ENCODE measurements at places on chromosomes 6 and 20.

DNA sequence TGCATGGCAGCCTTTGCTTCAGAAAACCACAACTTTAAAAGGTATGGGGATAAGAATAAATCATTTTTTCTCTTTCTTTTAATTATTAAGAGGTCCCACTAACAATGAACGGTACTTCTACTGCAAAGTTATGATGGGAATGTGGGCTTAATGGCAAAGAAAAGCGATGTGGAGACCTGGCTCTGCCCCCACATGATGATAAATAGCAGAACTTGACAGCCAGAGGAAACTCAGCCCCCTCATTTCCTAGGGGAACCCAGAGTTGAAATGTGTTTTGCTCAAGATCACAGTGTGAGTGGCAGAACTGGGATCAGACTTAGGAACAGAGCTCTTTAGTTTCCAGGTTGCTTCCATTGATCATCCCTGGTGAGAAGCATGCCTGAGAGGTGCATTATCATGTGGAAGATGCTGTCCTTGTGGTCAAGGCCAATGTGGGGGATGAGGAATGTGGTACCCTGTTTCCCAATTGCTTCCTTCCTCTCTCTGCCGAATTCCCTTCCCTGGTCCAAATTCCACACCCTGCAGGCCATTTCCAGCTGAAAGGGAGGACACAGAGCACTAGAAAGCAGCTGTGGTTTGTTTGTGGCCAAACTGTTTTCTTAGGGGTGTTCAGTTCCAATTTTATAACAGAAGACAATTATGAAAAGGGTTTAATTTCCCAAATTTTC is 66.0 kb downstream of the BACH2 start:
- DNase-seq = no peak

- DNase-seq = no peak
Measured at GRCh38 chr6:8958894-8959511, 523.7 kb upstream of the SLC35B3 start.

DNA sequence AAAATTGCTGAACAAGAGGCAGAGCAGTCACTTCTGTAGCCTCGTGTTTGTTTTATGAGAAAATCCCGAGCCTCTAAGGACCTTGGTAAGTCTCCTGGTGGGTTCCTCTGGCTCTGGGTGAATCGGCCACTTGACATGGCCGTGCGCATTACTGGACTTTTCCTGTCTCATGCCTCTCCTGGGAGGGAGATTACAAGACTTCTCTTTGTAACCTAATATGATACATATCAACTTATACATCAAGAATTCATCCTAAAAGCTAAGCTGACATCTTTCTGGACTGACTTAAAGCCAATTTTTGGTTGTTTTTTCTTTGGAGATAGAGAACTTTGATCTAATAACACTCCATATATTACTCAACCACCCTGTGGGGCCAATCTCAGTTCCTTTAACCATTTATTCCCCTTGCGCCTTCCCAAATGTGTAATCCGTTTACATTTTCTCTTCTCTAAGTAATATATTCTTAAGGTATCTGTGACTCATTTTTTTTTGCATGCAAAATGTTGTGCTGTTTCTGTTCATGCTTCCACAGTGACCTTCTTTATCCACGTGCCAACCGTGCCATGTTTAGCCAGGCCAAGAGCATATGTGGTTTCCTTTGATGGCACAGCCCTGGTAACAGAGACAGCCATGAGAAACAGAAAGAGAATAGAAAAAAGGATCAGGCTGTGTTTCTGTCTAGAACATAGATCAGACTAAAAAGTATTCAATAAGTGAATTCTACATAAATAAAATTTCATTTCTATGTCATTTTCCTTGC is 47.5 kb upstream of the JAG1 start:
- DNase-seq = no peak

GRCh38 chr6:12014027-12014872 is 2.1 kb downstream of the HIVEP1 start:
- DNase-seq = no peak

DNA sequence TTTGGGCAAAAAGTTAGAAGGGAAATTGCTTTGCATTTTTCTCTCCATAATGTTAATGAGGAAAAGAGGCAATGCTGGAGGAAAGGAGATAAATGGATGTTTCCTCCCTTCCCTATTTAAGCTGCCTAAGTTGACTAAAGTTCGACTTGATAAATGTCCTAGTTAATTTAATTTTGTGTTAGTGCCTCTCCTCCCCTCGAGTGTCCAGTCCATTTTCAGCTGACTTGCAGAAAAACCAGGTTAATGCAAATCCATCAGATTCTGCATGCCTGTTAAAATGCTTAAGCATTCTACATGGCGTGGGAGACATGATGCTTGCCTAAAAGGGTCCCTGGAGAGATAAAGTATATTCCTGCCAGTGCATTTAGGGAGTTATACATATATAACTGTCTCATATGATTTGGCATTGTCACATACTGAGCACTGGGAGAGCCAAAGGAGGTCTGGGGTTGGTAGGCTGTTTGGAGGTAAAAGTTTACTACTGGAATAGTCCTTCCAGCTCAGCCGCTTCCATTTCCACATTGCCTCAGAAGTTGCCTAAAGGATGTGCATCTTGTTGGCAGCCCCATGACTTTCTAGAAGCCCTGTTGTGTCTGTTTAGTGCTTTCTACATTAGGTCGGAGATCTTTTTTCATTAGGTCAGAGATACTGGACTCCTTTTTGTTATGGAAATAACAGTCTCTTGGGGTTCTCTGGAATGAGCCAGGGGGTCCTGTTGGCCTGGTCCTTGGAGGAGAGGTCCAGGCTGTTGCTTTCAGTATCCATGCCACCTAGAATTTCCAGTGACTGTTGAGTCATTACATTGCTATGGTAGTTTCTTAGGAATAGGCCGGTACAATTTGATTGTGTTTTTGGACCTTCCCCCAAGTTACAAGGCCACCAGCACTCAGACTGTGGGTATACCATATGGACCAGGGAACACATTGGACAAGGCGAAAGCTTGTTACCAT is 30.4 kb downstream of the JARID2 start:
- no peak for DNase-seq

DNA sequence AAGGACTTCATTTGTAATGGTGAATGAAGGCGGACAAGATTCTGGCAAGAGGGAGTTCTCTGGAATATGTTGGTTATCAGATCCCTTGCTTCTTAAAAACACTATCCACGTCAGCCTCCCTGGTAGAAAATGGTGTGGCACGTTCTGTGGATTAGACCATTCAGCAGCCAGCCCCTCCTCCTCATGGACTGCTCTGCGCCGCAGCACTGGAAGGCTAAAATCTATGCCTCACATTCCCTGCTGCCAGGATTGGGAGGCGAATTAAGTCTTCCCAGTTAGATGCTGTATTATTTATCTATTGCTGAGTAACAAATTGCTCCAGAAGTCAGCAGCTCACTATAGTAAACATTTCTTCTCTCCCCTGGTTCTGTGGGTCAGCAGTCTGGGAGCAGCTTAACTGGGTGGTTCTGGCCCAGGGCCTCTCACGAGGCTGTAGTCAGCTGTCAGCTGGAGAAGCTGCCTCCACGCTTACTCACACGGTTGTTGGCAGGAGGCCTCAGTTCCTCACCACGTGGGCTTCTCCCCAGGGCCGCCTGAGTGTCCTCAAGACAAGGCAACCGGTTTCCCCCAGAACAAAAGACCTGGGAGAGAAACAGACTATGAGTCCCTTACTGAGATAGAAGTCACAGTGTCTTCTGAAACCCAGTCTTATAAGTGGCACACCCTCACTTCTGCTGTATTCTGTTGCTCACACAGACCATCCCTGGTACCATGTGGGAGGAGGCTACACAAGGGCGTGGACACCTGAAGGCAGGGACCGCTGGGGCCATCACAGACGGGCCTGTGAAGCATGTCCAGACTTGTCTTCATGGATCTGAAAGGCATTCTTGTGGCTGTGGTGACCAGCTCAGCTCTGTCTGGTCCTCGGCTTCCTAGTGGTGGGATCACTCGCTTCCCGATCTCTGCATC is 101.0 kb downstream of the NRN1 start:
- DNase-seq = no peak

Data from NCI-H1417 treated with DMSO at 0.1 percent for 48 hours (cell line).